Non-pigmented ciliary epithelial cell (primary cell): ENCODE measurements at places on chromosomes 2 and 18.

DNA sequence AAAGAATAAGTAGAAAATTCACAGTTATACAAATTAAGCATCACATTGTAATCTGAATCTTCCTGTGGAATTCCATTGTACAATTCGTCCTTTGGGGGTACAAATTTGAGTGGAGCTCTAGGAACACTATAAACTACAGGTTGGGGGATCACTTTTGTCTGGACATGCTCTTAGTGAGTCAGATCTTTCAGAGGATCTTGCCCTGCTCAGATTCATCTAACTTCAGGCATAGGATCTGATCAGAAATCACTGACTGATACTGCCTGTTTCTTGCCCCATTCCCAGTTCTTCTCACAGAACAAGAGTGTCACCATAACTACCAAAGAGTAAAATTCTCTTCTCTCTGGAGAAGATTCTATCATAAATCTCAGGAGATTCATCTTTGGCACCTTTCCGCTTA is 10.7 kb upstream of the VSNL1 start:
- no peak for DNase-seq

- DNase-seq, result no peak
Measured at GRCh38 chr2:55097461-55098410, 47.5 kb upstream of the RTN4 start.

GRCh38 chr2:231890896-231891513 is 35.2 kb downstream of the NPPC start:
- DNase-seq, result no peak

DNA sequence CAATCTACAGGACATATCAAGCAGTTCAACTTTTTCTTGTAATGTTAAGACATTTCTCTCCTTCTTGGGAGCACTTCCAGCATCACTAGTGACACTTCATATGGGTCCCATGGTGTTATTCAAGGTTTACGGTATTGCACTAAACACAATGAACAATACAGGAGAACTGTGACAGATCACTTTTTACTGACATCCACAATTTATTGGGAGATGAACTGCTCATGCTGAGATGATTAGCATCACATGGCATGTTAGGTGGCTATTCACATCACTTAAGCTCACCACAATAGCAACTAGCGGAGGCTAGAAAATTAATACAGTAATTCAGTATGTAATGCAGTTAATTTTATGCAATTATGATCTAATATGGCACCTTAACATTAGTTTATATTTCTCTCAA is 264.4 kb downstream of the ERBB4 start:
- no peak for DNase-seq

DNA sequence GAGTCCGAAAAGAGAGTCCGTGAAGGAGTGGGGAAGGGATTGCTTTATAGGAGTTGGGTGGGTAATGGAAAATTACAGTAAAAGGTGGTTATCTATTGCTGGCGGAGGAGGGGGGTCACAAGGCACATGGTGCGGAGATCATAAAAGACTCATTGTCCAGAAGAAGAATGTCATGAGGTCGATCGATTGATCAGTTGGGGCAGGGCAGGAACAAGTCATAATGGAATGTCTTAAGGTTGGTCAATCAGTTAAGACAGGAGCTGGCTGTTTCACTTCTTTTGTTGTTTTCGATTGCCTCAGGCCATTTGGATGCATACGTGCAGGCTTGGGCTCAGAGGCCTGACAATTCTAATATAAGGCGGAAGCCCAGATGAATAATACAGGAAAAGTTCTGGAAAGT is 473.0 kb upstream of the TNP1 start:
- no peak for DNase-seq

DNA sequence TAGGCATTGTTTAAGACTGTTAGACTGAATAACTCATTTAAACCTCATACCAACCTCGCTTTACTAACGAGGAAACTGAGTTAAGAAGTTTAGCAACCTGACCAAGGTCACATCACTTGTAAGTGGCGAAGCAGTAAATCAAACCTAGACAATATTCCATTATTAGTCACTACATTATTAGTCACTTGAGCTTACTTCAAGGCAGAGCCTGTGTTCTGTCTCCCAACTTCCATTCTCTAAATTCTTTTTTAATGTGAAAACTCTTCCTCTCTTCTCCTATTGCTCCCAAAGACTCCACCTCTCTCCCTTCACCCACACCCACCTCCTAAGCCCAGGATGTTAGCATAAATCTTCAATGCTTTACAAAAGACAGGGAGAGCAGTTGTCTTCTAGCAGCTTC is 156.5 kb downstream of the ARL6IP6 start:
- DNase-seq, result no peak

DNA sequence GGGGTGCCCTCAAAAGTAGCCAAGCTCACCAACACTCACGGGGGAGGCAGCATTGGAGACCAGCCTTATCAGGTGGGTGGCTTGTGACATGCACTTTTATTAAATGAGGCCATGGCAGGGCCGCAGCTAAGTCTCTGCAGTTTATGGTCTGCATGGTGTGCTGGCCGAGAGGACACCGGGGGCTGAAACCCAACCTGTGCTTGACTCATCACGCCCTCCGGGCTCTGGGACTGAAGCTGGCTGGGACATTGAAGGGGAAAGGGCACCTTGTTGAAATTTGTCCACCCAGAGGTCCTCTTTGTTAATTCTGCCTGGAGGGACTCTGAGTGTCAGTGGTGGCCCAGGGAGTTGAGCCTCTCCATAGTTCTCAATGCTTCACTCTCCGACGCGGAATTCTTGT is 17.7 kb upstream of the NTSR2 start:
- no peak for DNase-seq

- DNase-seq, result no peak
Measured at GRCh38 chr2:215811409-215812345, 201.7 kb downstream of the MREG start.

DNA sequence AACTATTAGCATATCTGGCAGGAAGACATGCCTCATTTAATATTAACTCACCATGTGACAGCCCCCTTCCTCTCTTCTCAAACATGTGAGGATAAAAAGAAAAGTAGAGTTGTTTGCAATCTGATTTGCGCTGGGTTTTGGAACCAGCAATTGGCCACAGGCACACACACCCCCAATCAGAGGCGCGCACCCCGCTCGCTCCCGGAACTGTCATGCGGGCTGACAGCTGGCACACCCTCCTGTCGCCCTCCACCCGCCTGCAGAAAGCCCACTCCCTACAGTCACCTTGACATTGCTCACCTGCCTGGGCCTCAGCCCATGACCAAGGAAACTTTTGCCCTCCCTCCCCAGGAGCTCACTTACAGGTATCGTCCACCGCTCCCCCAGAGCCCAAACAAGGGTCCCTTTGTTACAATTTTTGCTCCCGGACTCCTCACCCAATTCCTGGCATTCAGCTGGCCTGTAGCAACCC is 1.1 kb downstream of the COBLL1 start:
- no peak for DNase-seq

- no peak for DNase-seq
Measured at GRCh38 chr2:7037340-7038333, 120.4 kb downstream of the RNF144A start.

- no peak for DNase-seq
Measured at GRCh38 chr18:60686142-60686541, 313.6 kb upstream of the MC4R start.

DNA sequence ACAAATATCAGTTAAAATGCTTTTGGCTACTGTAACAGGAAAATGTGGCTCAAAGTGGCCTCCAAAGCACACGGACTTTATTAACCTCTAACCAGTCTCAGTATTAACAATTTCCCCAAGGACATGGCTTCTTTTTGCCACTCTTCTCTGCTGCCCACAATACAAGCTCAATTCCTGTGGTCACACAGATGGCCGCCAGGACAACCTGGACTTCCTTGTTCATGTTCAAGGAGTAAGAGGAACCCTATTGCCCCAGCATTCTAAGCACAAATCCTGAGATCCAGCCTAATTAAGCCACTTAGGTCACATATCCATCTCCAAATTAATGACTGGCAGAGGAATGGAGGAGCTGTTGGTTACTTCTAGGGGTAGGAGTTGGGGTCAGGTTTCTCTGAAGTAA is 38.2 kb downstream of the AOX1 start:
- DNase-seq, result no peak

- DNase-seq, result no peak
Measured at GRCh38 chr2:99156891-99157290, 2.1 kb downstream of the LIPT1 start.

DNA sequence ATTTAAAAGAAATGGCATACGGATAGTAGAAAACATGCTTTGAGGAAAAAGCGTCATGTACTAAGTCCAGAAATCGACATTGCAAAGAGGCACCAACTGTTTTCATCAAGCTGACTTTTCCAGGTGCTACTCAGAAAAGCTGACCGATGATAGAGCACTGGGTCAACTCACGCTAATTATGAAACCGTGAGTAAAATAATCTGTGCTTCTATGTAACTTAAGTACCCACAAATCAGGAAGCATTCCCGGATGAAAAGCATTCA is 353 bp upstream of the NUP35 start:
- no peak for DNase-seq

GRCh38 chr2:229851870-229852269 is 69.9 kb downstream of the TRIP12 start:
- no peak for DNase-seq

- no peak for DNase-seq
Measured at GRCh38 chr2:222797261-222797660, 63.6 kb upstream of the ACSL3 start.

DNA sequence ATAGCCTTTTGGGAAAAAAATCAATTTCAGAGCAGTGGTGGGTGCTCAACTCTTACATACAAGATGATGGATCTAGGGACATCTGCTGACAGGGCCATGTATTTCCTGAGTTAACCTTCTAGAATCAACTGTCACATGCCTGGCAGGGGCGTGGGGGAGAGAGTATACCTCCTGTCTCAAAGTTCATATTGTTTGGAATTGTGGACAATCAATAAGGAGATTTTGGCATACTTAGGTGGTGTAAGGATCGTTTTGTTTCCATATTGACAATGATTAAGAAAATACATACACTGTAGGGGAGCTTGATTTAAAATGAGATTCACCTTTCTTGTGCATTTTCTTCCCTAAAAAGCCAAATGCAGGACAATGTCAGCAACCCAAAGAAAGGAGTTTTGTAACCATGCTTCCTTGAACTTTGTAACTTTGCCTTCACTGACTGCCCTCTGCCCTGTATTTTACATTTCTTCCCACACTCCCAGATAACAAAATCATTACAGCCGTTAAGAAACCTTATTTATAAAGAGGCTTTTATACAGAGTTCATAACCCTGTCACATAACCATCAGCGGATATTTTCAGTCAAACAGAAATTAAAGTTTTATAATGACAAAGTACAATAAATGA is 88.4 kb downstream of the MEP1B start:
- no peak for DNase-seq

DNA sequence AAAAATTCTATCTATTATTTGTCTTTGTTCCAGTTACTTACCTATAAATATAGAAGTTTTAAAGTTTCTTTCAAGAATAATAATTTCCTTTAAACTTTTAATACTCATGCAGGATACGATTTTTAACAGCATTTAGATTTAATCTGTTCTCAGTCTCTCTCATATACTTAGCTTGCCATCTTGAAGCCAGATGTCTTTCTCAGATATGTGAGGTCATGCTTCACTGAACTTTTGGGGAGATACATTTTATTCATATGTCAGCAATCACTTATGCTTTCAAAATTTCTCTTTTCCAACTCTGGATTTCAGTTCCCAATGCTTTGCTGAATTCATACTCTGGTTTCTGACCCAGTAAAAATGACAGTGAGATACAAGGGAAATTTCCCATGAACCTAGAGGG is 66.5 kb upstream of the CCDC178 start:
- DNase-seq, result no peak

- DNase-seq, result no peak
Measured at GRCh38 chr18:70322928-70323327, 34.1 kb downstream of the SOCS6 start.

DNA sequence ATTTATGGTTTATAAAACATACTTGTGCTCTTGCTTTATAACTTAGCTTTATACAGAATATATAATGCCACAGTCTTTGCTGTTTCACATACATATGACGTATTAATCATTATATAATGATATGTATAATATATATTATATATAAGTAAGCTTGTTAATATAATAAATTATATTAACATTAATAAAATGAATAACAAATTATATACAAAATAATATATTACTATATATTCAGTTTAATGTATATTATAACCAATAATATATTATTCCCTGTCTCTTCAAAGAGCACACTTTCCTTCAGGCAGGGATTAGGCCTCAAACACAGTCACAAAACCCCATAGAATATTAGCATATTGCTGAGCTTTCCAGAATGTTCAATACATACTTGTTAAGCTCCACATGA is 427.6 kb downstream of the NCKAP5 start:
- no peak for DNase-seq

GRCh38 chr2:109478906-109479493 is 134.8 kb downstream of the SEPTIN10 start:
- DNase-seq, result no peak

- no peak for DNase-seq
Measured at GRCh38 chr2:187422282-187422681, 25.8 kb downstream of the CALCRL start.

- DNase-seq, result no peak
Measured at GRCh38 chr2:120305296-120305695, 40.6 kb upstream of the INHBB start.
